ENCODE measurements at places on chromosomes 4 and X.

DNA sequence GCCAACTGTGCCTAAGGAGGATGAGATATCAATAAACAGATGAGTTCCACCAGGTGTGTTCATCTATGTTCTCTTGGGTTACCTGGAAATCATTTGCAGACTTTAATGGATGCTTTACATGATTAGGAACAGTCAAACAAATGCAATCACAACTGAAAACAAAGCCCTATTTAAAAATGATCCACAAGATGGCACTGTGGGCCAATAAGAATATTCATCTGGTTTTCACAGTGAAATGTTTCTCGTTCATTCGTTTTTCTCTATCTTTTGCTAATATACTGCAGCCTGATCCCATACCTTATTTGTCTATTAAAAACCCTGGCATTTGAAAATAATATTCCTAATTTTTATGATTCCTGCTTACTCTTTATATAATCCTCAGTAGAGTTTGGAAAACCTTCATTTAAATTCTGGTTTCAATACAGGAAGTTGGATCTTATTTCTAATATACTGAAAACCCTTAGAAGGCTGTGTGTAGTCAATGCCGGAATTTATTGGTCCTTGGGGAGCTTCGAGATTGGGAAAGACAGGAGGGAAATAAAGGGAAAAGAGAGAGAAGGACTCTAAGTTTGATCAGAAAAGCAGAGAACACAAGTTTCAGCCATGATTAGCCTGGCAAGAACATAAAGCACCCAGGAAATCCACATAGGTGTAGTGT, 63.8 kb upstream of the TAPT1 start:
- DNase-seq: no peak

GRCh38 chrX:24186986-24187385, 37.5 kb downstream of the ZFX start:
- no peak for DNase-seq

DNA sequence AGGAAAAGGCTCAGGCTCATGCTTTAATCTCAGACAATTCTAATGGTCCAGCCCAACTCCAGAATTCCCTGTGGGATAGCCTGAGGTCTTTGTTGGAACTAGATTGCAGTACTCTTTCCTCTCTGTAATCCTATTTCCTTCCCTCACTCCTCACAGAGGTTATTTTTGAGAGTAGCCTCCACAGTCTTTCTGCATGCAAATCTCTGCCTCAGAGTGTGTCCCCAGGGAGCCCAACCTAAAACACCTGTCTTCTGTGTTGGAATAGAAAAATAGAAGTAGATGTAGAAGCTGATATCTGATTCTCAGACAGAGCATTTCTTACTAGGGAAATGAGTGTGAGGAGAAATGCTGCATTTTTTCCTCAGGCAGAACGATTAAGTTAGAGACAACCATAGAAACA, 915.5 kb upstream of the EPHA5 start:
- no peak for DNase-seq

GRCh38 chrX:100975212-100975611, 5.7 kb downstream of the ARL13A start:
- no peak for DNase-seq

DNA sequence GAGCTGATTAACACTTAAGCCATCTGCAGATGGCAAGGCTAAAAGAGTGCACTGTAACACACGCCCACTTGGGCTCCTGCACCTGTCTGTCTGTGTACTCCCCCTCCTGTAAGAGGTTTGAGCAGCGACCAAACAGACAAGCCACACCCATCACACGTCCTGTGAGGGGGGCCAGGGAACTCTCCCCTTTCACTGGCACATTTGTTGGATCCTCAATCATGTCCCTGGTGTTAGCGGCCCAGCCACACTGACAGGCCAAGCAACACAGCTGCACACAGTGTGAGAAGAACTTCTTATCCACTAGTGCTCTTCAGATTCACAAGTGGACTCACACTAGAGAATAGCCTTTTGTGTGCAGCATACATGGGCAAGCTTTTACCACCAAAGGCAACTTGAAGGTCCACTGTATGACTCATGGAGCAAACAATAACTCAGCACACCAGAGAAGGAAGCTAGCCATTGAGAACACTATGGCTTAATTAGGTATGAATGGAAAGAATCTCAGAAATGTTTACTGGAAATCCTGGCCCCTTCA, 29.1 kb upstream of the UTP14A start:
- DNase-seq: peak; percentile 8

- DNase-seq: no peak
Measured at GRCh38 chr4:24808955-24809354, 13.6 kb downstream of the SOD3 start.

GRCh38 chrX:74911494-74911893, 13.8 kb downstream of the NEXMIF start:
- DNase-seq: no peak

DNA sequence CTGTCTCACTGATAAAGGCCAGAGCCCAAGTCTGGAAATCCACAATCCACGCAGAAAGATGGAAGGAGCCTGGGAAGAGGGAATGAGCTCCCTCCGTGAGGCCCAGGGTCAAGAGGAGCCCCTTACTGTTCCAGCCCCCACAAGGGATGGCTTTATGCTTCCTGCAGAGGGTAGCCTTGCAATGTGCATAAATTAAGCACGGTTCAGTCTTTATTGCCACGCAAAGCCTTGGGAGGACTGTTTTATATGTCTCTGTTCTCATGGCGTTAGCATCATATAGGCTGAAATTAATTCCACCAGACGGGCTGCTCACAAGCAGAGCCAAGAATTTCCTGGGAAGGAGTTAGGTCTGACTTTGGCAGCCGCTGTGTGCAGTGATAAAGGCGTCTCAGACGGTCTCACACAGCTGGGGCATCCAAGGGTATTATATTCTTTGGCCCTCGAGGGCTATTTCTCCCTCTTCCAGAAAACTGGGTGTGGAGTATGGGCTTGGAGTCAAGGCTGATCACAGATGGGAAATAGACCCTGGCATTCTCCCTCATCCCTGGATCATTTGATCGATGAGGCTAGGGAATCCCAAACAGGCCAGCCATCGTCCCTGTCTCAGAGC, 38.5 kb downstream of the CYTL1 start:
- no peak for DNase-seq

GRCh38 chrX:119971184-119971583, 27.6 kb upstream of the NKAP start:
- DNase-seq: no peak

All from NCI-H2107 (cell line).